Stimulated activated CD8-positive, alpha-beta memory T cell treated with anti-CD3 and anti-CD28 coated beads, Interleukin-15, amount 100 ng/mL, for 1 hour (primary cell): ENCODE measurements at places on chromosomes 6 and 20.

- no peak for DNase-seq
These were observed 18.4 kb downstream of the PKIG start for GRCh38 chr20:44600758-44601201.

DNA sequence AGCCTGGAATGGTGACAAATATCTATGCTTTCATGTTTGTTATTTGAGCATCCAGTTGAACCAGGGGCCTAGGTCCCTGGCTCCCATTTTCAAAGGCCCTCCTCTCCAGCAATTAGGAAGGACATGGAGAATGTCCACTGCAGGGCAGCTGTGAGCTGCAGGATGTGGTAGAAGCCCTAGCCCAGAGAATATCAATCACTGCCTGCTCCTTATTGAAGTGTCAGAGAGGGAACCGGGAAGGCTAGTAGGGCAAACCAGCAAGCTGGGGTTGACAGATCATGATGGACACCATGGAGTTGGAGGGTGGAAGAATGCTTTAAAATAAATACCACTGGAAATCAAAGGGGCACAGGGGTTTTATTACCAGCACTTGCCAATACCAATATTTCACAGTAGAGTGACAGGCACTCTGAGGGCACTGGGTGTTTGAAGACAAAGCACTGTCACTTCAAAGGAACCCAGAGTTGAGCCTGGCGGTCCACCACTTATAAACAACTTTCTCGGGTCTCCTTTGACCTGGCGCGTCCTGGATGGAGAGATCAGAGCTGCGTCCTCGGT, 47.7 kb downstream of the ZNF831 start:
- DNase-seq, result no peak

- DNase-seq, result peak; percentile 32
These were observed 39.2 kb downstream of the TRIM27 start for GRCh38 chr6:28884423-28885131.

DNA sequence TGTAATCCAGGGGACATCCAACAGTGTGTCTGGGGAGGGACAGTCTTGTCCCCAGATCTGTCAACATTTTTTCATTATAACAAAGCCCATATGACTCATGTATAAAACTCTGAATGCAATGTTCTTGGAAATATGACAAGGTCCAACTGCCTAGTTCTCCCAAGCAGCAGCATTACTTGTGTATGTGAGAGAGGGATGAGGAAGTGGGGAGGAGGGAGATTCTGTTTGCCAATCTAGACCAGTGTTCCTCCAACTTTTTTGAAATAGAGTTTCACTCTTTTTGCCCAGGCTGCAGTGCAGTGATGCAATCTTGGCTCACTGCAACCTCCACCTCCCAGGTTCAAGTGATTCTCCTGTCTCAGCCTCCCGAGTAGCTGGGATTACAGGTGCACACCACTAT, 394.8 kb downstream of the DHX35 start:
- no peak for DNase-seq

- no peak for DNase-seq
These were observed 176.2 kb upstream of the SASH1 start for GRCh38 chr6:148166339-148166968.

DNA sequence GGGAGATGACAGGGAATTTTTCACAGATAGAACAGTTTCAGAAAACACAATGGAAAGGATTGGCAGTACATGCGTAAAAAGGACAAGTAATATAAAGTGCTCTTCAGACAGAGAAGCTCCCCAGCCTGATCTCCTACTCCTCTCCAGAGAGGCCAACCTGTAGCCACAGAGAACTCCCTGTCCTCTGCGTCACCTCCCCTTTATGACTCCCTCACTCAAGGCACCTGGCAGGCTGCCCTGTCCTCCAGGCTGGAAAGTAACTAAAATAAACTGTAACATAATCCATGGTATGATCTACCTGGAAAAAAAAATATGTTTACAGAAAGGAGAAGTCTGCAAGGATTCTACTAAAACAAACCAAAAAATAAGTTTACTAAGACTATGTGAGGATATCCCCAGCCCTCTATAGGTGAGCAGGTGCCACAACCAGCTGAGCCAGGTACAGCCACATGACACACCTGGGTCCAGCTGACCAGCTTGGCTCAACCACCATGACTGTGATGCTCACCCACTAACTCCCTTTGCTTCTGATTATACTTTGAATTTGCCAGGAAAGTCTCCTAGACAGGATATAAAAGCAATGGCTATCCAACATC, 29.2 kb downstream of the MBOAT1 start:
- DNase-seq, result no peak

DNA sequence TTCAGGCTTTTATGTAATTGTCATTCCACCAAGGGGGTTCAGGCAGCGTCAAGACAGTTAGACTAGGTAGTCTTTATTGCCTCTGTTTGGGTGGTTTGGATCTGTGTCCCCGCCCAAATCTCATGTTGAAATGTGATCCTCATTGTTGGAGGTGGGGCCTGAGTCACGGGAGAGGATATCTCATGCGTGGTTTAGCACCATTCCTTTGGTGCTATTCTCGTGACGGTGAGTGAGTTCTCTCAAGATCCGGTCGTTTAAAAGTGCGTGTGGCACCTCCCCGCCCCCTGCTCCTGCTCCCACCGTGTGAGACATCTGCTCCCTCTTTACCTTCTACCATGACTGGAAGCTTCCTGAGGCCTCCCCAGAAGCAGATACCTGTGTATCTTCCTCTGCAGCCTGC, 51.3 kb upstream of the FOXC1 start:
- DNase-seq, result no peak

DNA sequence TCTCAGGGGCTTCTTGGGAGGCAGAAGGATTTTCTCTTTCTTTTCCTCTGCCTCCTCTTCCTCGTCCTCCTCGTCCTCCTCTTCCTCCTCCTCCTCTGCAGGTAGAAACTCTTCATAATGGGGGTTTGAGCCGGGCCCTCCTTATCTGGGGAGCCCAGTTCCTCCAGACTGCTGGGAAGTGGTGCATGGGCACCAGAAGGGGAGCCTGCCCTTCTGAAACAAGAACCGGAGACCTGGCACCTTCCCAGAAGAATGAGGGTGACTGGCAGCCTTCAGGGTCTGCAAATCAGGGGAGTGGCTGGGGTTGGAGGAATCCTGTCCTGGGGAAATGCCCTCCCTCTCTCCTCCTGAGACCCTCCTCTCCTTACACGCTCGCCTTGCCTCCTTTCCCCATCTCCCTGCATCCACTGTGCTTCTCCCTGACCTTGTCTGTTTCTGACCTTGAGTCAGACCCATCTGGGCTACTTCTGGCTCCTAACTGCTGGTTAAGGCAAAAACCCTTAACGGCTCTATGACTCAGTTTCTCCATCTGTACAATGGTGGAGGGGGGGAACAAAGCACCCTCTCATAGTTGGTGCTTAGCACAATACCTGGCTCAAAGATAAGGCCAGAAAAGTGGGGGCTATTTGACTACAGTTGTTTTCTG, 1.7 kb downstream of the TULP1 start:
- no peak for DNase-seq

DNA sequence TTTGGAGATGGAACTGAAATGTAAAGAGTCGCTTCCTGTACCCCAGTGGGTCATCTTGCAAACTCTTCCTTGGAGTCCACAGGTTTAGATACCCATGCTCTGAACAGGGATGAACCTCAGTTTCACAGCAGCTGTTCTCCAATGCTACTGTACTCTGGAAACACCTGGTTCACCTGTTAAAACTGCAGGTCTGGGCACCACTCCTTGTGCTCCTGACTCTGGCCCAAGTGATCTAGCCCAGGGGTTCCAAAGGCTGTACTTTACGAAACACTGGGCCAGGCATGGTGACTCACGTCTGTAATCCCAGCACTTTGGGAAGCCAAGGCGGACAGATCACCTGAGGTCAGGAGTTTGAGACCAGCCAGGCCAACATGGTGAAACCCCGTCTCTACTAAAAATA, 102.1 kb downstream of the ATP9A start:
- DNase-seq, result no peak

DNA sequence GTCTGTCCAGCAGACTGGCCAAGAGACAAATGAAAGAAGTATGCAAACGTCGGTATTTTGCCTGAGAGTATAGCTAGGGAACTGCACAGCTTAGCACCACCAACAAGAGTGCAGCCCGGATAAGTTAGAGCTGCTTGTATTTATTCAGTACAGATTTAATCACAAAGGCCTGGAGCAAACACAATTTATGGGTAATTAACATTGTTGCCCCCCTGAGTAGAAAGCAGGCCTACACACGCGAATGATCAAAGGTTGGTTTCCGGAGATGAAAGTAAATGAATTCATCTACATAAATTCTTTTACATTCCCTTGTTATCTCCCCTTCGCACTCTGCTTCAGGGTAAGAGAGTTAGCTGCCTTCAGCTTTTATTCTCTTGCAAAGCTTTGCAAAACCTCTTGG, 24.7 kb upstream of the CRISP1 start:
- no peak for DNase-seq

DNA sequence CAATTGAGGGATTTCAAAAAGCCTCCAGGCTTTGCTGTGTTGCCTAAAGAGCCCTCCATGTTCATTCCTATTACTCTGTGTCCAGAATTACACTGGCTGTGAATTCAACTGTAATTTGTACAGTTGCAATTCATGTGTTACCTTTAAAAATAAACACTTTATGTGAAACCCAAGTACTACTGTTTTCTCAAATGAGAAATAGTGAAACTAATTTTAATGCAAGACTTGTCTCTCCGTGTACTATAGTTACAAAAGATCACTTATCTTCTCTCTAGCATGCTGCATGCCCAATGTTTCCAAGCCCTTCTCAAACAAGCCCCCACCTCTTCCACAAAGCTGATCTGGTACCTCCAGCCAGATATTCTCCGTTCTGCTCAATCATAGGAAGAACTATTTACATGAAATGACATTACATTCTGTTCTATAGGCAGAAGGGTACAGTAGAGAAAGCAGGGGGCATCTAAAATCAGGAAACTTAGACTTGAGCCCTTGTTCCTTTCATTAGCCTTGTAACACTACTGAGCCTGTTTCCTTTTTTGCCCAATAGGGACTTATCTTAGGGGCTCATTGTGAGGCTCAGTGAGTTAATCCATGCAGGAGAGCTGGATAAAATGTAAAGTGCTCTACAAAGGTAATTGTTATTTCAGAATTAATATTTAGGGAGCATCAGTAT, 12.3 kb upstream of the COL9A1 start:
- no peak for DNase-seq

- DNase-seq, result no peak
These were observed 158.9 kb downstream of the TBXT start for GRCh38 chr6:166008441-166009369.

GRCh38 chr20:48897305-48898010, 24.1 kb upstream of the ARFGEF2 start:
- DNase-seq, result no peak

DNA sequence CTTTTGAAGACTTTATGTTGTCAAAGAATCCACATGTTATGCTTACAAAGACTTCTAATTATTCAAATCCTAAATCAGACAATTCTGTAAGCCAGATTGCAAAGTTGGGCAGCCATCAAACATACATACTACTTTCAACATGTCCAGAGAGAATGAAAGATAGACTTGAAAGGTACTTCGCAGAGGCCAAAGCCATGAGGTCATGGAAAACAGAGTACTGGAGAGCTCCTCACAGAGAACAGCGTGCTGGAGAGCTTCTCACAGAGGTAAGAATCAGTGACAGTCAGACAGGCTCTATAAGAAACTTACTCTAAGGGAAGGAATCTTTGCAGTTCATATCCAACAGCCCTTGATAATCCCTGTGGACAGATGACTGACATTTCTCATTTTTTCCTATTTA, 400.2 kb downstream of the GJA1 start:
- no peak for DNase-seq

DNA sequence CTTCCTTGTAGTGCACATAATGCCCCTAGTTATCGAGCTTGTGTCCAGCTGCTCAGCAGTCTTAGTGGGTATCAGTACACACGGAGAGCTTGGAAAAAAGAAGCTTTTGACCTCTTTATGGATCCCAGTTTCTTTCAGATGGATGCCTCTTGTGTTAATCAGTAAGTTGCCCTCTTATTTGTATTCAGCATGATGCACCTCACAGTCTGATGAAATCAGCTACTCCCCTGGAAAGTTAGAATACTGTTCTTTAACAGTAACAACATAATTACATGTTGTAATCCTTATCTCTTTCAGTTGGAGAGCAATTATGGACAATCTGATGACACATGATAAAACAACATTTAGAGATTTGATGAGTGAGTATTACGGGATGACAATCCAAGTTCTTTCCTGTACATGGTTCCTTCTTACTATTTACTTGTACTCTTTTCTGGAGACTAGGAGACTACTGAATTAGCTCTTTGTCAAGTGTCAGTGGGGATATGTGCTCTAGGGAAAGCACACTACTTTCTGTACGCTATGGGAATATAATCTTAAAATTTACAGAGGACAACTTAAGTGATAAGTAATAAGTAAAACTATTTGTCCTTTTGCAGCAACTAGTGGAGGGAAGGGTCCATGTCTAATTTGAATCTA, 39.1 kb downstream of the PGM3 start:
- DNase-seq, result no peak

DNA sequence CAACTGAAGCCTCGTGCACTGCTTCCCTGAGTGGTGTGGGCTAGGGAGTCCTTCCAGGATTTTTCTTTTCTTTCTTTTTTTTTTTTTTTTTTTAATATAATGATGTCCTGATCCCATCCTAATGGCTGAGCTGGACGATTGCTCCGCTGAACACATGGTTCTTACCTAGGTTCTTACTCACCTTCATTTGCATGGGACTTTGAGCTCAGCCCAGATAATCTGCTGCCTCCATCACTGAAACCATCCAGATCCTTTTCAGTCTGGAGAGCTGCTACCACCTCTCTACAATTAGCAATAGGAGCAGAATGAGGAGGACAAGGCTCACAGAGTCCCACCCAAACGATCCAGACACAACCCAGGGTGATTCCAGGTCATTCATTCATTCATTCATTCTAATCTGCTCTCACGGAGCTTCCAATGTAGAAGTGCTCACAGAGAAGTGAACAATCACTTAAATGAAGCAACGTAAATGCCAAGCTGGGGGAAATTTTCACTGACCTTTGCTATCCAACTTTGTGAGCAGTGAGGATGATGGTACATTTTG, 246.3 kb upstream of the RREB1 start:
- DNase-seq, result no peak

DNA sequence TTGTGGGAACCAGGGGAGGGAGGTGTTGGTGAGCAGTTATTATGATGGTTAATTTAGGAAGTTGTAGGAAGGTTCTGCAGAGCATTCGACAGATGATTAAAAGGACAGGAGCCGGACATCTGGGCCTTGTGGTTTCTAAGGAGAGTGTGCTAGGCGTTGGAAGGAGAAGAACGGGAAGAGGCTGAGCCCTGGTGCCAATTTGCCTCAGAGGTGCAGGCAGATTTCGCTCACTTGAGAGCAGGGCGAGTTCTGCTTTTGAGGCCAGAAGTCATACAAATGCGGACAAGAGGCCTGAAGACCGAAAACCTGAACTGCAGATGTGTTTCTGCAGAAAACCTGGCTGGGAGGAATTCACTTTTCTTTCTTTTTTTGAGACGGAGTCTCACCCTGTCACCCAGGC, 30.5 kb upstream of the RPS6KA2 start:
- no peak for DNase-seq
